GM04503 (cell line): ENCODE measurements at places on chromosomes 16 and 17.

DNA sequence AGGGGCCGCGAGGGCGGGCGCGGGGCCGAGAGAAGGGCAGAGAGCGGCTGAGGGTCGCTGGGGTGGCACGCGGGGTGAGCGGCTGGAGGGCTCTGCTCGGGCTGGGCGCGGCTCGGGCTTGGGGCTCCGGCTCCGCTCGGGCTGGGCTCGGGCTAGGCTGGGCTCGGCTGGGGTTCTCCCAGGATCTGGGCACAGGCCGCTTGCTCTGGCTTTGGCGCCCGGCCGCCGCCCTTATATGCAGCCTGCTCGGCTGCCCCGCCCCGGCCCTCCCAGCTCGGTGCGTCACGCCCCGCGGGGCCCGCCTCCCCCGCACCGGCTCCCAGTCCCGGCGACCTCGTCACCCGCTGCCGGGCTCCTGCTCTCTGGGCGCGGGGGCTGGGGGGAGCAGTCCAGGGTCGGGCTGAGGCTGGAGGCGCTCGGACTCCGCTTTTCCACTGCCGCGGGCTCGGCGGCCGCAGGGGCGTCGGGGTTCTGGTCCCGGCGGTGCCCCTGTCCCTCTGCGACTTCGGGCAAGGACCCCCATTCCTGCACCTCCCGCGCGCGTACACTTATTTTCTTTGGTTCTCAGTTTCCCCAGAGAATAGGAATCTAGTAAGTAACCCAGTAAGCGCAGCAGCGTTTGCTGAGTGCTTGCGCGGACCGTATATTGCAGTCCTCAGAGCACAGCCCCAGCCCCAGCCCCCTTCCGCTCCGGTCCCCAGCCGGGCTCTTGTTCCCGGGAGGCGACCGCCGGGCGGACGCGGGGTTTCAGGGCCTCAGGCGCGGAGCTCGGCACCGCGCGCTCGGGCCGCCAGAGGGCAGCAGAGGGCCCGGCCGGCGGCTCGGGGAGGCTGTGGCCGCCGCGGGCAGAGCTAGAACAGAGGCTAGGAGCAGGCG lies at the start of gene RASD1:
RASD1 (minus strand) TSS at position 207 of the 876 bp plus-strand sequence. CDS start 214 bp downstream, outside the sequence.
- DNase-seq = no peak

DNA sequence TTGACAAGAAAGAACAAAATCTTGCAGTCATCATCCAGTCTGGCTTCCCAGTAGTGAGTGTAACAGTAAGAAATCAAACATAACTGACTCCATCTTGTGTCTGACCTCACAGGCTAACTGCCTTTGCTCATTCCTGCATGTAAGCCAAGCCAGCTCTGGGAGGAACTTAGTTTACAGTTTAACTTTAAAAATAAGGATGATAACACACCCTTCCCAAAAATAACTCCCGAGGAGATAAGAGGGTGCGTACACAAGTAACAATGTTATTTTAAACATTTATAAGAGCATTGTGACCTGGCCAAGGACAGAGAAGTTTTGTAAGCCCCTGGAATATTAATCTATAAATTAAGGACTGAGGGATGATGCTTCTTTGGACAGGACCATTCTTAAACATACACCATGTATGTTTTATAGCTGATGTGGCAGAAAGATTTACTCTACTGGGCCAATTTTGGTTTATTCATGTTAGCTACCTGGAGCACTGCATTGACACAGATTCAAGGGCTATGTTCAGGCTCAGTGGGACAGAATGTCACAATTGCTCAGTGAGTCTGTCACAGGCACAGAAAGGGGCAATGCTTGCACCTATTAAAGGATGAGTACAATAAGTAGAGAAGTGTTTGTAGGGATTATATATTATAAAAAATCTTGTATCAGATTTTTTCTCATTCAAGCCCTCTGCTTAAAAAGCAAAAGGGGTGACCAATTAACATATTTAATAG lies 344.1 kb downstream of the UTP18 start:
- DNase-seq = no peak

DNA sequence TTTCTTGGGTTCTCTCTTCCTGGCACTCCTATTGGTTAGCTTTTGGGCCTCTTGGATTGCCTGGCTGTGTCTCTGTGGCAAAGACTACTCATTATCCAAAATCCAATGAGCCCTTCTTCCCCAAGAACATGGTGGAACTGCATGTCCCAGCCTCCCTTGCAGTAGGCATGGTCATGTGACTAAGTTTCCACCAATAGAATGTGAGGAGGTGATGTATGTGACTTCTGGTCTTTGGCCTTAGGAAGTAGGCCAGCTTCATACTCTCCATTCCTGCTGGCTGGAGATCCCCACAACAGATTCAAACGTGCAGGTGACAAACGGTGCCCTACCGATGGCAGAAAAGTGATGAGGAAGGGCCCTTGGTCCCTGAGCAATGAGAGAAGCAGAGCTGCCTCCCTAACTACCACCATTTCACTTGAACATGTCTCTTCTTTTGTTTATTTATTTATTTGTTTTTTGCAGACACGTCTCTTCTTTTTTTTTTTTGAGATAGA lies 17.3 kb upstream of the SPN start:
- no peak for DNase-seq

DNA sequence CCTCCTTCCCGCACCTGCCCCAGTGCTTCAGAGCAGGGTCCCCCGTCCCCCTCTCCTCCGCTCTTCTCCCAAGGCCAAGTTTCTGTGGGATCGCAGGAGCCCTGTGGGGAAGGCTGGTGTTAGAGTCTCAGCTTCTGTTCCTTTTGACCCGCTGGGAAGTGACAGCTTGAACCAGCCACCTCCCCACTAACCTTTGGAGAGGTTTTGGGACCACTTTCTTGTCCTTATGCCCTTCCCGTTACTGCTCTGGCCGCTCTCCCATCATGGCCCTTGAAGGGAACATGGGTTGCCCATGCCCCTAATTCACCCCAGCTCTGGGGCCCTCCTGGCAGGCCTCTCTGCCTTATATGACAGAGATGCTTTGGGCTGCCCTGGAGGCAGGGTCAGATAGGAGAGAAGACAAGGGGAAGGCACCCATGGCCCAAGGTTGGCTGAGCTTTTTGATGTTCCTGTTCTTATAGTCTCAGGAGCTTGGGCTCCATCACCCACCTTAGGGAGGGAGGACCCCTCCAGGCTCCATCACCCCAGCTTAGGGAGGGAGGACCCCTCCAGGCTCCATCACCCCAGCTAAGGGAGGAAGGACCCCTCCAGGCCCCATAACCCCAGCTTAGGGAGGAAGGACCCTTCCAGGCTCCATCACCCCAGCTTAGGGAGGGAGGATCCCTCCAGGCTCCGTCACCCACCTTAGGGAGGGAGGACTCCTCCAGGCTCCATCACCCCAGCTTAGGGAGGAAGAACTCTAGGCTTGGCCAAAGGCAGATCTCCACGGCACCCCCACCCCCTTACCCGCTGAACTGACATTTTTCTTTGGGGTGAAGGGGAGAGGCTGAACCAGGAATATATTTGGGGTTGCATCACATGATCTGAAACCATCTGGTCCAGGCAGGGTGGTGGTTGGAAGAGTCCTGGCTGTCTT lies 45.0 kb downstream of the NT5M start:
- no peak for DNase-seq

GRCh38 chr17:64459284-64459747 lies 10.4 kb downstream of the MILR1 start:
- DNase-seq = no peak

GRCh38 chr16:21598701-21599121 lies 666 bp upstream of the METTL9 start:
- DNase-seq = no peak

DNA sequence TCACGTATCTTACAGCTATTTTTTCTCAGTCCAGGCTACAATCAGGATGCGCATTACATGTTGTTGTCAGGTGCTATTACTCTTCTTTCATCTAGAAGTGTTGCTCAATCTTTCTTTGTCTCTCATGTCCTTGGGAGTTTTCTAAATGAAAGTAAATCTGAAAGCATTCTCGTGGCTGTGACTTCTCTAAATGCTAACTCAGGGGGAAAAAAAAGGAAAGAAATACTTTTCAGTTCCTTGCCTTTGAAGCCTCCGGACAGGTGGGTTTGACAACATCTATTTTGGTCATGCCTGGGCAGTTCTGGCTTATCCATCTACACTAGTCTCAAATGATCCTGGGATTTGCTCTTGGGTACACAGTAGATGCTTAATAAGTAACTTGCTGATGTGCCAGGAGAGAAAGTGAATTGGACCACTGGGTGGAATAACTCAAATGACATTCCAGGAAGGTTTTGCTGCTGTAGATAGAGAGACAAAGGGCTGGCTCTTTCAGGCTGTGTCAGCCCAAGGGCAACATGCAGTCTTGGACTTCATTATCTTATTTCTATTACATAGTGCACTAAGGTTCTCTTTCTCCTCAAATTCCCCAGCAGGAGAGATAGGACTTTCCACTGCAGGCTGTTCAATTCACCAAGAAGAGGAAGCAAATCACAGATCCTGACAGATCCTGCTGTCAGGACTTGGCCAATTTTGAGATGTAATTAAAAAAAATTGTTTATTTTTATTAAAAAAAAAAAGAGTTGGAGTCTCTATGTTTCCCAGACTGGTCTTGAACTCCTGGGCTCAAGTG lies 63.6 kb upstream of the NFAT5 start:
- no peak for DNase-seq

DNA sequence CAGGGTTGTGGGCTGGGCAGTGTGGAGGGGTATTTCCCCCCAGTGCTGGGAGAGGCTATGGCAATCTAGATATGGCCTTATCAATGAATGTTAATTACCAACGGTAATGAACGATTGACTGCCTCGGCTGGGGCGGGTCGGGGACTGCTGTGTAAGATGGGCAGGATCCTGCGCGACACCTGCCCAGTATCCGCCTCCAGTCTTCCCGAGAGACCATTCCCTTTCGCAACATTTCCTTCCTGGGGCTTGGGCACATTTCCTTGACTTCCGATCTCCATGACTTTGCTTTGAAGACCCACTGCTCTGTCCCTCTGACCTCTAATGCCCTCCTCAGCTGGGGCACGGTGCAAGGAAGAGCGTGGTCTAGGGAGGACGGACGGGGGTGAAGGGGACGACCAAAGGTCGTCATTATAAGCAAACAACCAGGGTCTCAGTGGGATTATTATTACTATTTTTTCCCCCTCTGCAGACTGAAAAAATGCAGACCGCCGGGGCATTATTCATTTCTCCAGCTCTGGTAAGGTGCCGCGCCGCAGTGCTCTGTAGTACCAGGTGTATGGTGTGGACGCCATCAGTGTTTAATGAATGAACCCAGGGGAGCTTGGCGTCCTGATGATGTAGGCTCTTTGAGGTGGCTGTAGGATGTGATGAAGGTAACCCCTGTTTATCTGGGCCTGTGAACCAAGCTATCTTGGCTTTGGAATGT lies 506 bp downstream of the ATP5MC1 start:
- DNase-seq = no peak

- DNase-seq = no peak
Observed at GRCh38 chr16:26740771-26741170, 326.0 kb upstream of the C16orf82 start.

DNA sequence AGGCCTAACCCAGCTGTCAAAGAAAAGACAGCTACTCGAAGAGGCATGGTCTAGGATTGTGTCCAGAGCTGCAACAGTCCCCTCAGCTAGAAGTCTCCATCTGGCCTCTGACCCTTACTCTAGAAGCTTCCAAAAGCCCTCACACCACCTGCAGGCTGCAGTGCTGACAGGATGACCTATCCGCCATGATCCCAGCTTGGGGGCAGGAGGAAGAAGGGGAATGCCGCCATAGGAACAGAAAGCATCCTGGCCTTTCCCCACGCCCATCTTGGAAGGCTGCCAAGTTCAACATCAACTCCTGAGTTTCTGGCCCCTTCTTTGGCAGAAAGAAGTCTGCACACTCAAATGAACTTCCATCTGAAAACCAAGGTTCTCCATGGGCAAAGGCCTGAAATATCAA lies 3.1 kb upstream of the KRT36 start:
- DNase-seq = no peak

- no peak for DNase-seq
Observed at GRCh38 chr17:81481815-81482505, 30.6 kb downstream of the ACTG1 start.

DNA sequence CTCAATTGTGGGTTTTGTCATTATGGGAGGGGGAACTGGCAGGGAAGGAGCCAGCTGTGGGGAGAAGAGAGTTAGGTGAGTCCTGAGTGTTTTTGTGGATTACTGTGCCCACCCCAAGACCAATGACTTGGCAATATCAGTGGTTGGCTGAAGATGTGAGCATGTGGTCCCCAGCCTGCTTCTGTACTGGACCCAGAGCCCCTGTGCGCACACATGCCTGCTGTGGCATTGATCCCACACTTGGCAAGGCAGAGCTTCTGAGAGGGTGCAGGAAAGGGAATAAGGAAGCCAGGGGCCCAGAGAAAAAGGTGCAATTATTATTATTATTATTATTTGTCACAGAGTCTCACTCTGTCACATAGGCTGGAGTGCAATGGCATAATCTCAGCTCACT lies 1.3 kb downstream of the PRAC1 start:
- DNase-seq = no peak

GRCh38 chr16:64975821-64976220 lies 146.0 kb downstream of the CDH11 start:
- no peak for DNase-seq

DNA sequence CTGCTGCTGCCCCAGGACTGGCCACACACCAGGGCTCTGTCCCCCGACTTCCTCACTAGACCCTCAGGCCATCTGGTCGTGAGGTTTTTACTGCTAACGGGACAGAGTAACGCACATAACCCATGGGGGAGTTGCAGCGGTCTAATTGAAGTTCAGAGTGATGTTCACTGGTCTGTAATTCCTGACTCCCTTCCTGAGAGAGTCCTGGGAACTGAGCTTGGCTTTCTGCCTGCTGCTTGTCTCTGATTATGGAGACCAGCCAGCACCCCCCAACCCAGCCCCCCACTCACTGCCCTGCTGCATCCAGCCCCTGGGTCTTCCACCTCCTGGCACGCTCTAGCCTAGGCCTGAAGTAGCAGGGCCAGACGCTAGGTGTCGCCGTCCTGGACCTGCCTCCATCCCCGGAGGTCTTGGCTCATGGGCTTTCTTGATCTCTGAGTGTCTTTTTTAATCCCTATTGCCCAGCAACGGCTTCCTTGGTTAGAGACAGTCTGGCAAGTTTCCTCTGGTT lies 192.9 kb downstream of the CCDC182 start:
- DNase-seq = no peak

- DNase-seq = no peak
Observed at GRCh38 chr17:72525225-72526015, 404.6 kb downstream of the SOX9 start.

DNA sequence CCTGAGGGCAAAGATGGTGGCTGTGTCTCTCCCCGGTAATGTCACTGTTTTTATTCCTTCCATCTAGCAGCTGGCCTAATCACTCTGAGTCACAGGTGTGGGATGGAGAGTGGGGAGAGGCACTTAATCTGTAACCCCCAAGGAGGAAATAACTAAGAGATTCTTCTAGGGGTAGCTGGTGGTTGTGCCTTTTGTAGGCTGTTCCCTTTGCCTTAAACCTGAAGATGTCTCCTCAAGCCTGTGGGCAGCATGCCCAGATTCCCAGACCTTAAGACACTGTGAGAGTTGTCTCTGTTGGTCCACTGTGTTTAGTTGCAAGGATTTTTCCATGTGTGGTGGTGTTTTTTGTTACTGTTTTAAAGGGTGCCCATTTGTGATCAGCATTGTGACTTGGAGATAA lies 5.5 kb upstream of the RAPGEFL1 start:
- DNase-seq = no peak
